ENCODE measurements at places on chromosomes 16 and 17. TPM values are rescaled to one million over a fixed set of nuclear protein-coding genes. Genes with fewer than 3 reads are reported as not detected.

- DNase-seq: no peak
These were observed 147.3 kb downstream of the AATF start for GRCh38 chr17:37096071-37096470.

- no peak for DNase-seq
These were observed 117.3 kb downstream of the CA10 start for GRCh38 chr17:52041123-52041617.

DNA sequence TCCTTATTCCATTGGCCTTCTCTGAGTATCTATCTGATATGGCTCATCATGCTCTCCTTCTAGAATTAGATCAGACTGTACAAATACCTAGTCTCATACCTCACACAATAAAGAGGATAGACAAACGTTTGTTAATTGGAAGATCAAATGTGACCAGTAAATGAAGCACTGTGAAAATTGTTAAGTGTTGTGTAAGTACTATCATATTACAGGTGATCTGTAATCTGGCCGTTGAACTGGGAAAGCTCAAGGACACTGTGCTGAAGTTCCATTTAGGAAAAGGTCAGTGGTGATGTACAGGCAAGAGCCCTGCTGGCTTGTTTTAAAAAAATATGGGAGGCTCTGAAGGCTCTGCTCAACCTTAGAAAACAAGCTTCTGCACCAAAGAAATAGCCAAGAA, 38.5 kb upstream of the CORO6 start:
- DNase-seq: no peak

DNA sequence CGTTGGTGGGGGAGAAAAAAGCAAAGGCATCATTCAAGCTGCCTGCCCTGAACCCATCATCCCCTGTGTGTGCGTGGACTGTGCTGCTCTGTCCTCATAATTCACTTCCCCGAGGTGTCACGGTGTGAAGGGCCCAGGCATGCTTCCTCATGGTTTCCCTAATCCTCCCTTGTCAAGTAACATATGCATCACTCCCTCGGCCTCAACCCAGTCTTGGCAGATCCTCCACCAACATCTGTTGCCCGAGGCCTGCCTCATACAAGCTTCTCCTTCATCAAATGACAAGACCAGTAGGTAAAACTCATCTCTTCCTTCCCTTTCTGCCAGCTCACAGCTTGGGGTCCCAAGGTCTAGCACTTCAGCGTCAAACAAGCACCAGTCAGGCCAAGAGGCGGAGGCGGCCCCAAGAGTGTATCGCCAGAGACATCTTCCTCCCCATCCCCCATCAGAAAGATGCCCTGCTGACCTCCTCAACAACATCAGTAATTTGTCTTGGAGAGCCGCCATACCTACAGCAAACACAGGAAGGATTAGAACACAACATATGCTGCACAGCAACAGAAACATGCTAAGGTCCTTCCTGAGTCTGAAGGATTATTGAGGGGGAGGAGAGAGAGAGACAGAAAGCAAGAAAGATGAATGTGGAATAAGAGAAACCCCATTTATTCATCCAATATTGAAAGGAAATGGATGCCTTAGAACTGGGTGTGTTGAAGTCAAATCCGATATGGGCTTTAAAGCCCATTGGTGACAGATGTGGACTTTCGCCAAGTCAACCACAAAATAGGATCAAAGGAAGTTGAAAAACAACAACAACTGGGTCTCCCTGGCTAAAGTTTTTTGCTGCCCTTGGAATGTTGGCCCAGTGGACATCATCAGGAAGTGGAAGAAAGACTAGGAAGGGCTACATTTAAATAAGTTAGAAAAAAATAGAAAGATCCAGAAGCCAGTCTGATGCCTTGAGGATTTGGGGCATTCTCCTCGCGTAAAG, 38.4 kb downstream of the SOX9 start:
- DNase-seq: no peak

DNA sequence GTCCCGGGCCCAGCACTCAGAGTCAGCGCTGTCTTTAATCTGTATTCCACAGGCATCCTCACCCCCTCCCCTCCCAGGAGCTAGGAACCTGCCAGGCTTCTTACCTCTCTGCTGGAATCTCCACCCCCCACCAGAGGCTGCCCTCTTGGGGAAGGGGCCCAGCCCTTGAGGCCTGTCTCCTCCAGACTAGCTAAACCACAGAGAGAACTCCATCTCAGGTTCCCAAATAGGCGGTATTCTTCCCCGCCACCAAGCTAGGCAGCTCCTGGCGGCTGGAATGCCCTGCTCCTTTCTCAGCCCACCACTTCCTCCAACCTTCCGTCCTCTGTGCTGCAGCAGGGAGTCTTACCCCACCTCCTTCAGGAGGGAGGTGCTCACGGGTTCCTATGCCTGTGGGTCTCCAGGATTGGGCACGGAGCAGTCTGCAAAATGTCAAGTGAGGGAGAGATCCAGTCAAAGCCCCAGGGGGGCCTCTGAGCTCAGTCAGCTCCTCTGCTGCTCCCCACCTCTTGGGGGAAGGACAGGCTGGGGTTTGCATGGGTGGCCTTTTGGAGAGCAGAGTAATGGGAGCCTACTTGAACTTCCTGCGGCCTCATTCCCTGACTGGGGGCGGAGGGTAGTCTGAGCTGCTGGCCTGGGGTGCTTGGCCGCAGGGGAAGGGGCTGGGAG, 55.7 kb downstream of the SREBF1 start:
- DNase-seq: no peak

DNA sequence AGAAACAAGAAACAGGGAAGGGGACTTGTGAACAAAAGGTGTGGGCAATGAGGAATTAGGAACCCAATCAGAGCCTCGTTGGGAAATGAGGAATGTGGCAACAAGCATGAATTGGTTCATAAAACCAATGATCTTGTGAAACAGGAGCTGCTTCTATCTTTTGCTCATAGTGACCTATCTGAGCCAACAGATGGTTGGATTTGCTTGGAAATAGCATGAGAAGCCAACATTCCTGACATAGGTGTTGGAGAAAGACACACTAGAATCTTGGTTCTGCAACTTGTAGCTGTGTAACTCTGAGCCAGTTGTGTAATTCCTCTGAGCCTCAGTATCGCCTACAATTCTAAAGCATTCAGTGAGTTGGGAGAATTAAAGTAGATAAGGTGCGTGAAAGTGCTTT, 251.9 kb upstream of the AXIN2 start:
- no peak for DNase-seq

GRCh38 chr17:78257810-78258322, 26.4 kb downstream of the TMEM235 start:
- DNase-seq: peak; percentile 83

GRCh38 chr17:73194514-73195222, 1.8 kb downstream of the COG1 start:
- no peak for DNase-seq

- no peak for DNase-seq
These were observed 255.1 kb downstream of the MAP2K6 start for GRCh38 chr17:69669441-69670178.

DNA sequence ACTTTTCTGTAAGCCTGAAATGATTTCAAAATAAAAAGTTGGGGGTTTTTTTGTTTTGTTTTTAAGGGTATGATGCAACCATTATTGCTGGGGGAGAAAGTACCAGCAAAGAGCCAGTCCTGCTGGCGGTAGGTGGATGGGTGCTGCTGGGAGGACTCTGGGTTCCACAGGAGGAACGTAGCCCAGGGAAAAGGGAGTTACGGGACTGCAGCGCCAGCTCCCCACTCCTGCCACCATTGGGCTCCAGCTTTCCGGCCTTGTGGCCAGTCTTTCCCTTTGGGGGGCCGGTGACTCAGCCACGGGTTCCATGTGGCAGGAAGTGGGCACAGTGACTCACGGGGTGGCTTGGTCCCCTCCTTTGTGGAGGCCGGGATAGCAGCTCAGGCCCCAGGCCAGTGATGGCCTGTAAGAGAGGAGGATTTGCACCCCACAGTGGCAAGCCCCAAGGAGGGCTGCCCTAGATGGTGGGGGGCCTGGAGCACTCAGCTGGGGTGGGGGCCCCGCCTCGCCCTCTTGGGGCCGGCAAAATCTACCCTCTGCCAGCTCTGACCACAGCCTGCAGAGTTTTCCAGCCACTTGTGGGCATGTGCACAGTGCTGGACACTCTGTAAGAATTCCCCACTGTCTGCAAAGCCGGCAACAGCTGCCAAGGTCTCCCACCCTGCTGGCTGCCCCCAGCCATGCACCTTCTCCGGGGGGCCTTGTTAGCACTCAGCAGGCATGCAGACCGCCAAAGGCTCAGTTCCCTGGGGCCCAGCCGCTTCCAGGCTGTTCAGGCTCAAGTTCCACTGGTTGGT, 30.4 kb downstream of the SOCS3 start:
- DNase-seq: peak; percentile 62

GRCh38 chr17:67659028-67659427, 58.7 kb upstream of the NOL11 start:
- no peak for DNase-seq

- DNase-seq: peak; percentile 86
These were observed 2.4 kb upstream of the PERCC1 start for GRCh38 chr16:1428511-1428910.

DNA sequence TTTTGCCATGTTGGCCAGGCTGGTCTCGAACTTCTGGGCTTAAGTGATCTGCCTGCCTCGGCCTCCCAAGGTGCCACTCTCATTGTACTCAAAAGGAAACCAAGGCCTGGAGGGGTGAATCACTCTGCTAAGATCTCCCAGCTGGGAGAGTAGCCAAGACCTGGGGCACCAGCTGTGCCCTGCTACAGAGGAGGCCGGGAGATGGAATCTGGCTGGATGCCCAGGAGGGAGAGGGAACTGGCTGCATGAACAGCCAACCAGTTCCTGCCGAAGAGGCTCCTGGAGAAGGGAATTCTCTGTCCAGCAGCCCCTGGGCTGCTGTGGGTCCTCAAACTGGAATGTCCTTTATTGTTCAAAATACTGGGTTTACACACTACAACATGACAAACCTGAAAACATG, 238.7 kb upstream of the CIBAR2 start:
- DNase-seq: no peak

Gene GPRC5B
- total RNA-seq: not detected

Gene SCIMP
- not detected for total RNA-seq

Gene SLC38A8
- not detected for total RNA-seq

Gene KCNJ18
- not detected for total RNA-seq

Gene ALOX12
- not detected for total RNA-seq

Gene C1QTNF8
- total RNA-seq: not detected

Gene FBXW10B
- total RNA-seq: 0.35 TPM

Gene DPEP3
- total RNA-seq: not detected
